Fibroblast of skin of abdomen (primary cell): ENCODE measurements at places on chromosomes 5 and 9.

DNA sequence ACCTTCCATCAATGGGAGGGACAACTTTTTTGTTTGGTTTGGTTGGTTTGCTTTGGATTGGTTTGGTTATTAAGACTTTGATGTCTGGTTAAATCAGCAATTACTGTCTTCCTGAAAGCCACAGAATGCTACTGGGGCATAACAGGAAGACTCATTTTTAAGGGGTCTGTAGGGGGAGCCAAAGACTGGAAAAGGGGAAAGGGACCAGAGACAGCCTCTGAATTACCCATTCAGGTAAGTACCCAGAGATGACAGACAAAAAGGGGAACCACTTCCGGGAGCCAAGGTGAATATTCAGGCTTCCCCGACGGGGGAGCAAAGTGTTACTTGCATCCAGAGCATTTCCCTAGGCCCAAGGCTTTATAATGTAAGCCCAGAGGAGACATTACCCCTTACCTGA lies 4.6 kb upstream of the FEM1C start:
- DNase-seq: peak; percentile 17

GRCh38 chr9:131663288-131663687 lies 76.6 kb downstream of the RAPGEF1 start:
- DNase-seq: no peak

DNA sequence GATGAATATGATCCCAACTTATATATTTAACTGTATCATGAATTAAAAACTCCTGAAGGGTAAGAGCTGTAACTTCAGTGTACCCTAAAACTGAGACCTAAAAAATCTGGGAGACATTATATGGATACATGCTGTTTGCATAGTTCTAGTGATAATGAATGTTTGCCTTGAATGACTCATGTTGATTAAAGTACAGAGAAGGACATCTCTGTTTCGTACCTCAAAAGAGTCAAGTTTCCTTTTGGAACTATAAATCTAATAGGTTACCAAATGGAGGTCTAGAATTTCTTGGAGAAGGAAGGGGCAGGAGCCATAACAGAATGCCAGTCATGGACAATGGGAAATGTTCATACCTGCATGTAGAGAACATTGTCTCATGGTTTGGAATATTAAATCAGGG lies 168.1 kb downstream of the SNCAIP start:
- DNase-seq: no peak

DNA sequence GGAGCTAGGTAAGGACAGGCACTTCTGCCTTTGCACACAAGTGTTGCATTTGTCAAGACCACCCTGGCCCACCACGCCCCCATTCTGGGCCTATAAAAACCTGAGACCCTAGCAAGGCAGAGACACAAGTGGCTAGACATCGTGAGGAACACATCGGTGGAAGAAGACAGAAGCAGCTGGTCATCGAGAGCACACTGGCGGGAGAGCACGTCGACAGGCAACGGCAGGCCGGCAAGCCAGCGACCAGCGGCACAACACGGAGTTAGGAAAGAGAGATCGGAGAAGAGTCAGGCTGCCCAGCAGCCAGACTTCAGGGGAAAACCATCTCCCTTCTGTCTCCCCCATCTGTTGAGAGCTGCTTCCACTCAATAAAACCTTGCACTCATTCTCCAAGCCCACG lies 76.1 kb downstream of the HRH2 start:
- DNase-seq: no peak

GRCh38 chr5:176820937-176821336 lies 10.6 kb downstream of the UNC5A start:
- DNase-seq: no peak

DNA sequence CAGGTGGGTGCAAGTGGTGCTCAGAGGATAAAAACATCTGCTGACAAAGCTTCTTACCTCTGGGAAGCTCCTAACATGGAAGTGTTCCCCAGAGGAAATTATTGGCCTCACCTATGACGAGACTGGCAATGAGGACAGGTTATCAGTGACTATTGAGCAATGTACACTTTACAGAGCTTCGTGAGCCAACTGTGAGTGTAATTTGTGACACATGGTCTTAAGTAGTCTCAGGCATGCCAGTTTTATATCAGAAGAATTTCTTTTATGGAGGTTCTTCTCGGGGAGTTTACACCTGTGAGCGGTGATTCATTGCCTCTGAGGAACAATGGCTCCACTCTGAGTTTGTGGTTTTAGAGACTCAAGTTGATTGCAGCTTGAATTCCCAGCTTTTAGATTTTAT lies 11.3 kb downstream of the ANKDD1B start:
- DNase-seq: no peak

- no peak for DNase-seq
Observed at GRCh38 chr9:127885508-127886281, 8.2 kb upstream of the AK1 start.

DNA sequence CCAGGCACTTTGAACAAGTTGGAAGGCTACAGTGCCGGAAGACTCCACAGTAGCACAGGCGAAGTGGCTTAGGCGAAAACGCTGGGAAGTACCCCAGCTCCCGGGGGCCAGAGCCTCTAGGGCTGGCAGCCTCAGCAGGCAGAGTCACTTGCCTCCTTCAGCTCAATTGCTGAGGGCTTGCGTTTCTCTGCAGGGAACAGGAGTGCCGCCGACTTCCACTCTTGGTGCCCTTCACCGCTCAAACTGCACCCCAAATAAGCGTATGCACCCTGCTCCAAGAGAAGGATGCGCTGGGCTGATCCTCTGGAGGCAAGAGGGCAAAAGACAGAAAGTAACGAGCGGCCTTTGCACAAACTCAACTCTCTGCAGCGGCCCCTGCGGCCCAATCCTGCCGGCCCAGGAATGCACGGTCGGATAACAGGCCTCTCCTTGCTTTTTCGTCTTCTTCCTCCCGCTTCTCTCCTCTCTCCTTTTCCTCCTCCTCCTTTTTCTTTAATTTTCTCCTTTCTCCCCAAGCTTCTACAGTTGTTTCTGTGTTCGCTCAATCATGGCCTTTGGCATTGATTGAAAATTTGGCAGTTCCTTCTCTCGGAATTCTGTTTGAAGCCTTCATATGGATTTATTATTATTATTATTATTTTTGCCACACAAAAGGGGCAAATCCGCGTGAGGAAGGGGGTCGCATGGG lies 1.1 kb upstream of the S1PR3 start:
- DNase-seq: no peak

DNA sequence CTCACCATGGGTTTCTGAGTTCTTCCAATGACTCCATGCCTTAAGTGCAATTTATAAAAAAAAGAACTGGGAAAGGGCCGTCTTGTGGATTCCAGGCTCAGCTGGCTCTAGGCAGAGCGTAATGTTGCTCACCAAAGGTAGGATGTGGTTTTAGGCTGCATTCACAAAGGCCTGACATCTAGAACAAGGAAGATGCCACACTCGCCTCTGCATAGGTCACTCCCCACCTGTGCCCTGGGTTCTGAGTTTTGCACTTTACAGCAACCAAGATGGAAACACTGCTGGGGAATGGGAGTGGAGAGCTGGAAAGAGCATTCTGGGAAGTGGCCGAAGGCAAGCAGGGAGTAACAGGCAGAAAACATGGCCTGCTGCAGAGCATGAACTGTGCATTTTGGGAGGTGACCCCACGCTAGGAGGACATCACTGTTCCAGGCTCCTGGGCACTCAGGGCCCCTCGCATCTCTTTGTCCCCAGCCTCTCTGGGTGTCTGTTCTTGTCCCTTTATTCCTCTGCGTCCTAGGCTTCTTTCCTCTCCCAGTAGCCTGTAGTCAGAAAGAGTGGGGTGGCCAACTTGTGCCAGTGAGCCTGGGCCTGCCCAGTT lies 12.3 kb downstream of the FCN2 start:
- no peak for DNase-seq

GRCh38 chr9:87570000-87570908 lies 72.6 kb downstream of the DAPK1 start:
- no peak for DNase-seq

GRCh38 chr9:69047371-69047770 lies 11.8 kb downstream of the FXN start:
- no peak for DNase-seq

DNA sequence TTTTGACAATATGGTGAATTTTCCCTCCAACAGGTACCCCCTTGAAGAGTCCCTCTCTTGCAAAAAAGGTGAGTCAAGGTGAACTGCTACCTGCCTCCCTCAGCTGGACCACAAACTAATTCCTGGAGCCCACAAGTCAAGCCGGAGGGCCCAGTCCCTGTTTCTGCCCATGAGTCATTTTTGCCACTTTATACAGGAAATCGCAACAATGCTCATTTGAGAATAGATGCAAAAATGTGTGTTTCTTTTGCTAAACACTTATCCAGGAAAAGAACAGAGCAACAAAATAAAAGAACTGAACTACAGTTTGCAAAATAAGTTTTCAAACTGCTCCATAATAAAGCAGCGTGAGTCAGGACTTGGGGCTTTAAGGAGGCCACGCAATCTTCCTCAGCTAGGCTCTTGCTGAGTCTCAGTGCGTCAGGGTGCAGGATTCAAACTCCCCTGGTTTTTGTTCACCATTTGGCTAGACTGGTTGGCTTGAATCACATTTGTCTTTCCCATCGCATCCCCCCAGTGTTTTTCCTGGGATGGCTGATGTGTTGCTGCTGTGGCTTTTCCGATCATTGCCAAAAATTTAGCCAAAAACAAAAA lies 102.7 kb downstream of the GOLPH3 start:
- DNase-seq: no peak

GRCh38 chr5:6457592-6457991 lies 8.9 kb downstream of the UBE2QL1 start:
- no peak for DNase-seq

GRCh38 chr5:169934990-169935389 lies 45.3 kb downstream of the INSYN2B start:
- peak; percentile 35 for DNase-seq

DNA sequence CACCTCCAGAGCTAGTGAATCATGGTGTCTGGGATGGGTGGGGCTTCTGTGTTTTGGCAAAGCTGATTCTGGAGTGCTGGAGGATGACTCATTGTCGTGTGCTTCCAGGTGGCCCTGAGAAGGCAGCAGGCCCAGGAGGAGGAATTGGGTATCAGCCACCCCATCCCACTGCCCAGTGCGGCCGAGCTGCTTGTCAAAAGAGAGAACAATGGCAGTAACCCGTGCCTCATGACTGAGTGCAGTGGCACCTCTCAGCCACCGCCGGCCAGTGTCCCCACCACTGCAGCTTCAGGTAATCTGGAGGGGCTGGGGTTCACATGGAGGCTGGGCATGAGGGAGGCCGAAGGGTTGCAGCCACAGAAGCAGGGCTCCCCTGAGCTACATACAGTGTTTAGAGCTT lies 5.4 kb downstream of the DMRT1 start:
- DNase-seq: no peak

- peak; percentile 50 for DNase-seq
Observed at GRCh38 chr9:23526806-23527205, 299.2 kb downstream of the ELAVL2 start.

- DNase-seq: no peak
Observed at GRCh38 chr9:5478206-5478605, 27.9 kb downstream of the CD274 start.

- DNase-seq: no peak
Observed at GRCh38 chr5:51986733-51987132, 603.5 kb downstream of the ISL1 start.

DNA sequence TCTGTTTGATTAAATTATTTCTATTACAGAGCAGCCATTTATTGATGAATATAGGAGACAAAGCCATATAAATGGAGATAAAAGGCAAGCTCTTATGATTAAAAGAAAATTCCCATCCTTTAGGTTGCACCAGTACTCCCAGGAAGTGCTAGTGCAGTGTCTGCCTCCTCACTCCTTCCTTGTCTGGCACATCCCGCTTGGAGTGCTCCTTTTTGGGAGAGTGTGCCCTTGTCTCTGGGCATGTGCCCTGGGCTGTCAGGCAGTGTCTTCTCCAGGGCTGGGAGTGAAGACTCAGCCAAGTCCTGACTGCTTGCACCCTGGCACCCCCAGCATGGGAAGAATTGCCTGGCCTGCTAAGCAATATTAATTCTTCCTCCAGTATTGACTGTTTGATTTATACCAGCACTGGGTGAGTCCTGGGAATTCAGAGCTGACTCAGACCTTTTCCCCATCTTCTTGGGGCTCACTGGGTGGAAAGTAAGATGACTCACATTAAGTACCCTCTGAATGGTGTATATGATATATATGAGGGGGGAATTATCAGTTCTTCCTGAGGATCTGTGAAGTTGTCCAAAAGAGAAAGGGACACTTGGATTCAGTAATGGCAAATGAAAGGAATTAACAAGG lies 62.1 kb downstream of the ZSWIM6 start:
- peak; percentile 71 for DNase-seq

DNA sequence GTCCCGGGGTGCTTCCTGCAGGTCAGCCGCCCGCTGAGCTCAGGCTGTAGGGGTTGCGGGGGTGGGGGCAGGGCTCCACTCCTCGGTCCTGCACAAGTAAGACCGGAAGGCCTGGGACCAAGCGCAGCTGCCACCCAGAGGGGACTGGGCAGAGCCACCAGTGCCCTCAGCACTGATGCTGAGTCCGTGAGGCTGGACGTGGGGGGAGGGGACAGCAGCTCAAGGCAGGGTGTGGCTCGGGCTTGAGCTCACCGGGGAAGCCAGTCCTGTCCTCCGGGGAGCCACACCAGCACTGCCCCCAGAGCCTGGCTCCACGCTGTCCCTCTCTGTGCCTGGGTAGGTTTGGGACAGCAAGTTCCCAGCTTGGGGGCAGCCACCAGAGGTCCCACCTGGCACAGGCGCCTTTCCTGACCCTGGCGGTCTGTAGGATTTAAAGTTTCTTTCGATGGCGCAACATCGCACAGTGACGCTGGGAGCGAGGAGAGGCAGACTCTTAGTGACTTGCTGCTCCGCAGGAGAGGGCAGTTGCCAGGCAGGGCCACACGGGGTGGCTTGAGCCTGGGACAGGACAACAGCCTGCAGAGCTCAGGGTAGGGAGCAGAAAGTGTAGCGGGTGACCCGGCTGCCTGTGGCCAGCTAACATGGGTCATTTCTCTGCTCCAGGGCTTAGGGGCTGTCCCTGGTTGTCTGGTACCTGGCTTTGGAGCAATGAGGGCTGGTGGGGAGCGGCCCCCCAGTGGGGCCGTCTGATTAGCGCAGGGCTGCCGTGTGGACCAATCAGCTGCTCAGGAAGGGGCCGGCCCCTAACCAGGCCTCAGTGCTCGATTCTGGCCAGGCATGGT lies 5.7 kb downstream of the LCN1 start:
- DNase-seq: no peak
